ENCODE measurements at places on chromosomes 3 and 15.

DNA sequence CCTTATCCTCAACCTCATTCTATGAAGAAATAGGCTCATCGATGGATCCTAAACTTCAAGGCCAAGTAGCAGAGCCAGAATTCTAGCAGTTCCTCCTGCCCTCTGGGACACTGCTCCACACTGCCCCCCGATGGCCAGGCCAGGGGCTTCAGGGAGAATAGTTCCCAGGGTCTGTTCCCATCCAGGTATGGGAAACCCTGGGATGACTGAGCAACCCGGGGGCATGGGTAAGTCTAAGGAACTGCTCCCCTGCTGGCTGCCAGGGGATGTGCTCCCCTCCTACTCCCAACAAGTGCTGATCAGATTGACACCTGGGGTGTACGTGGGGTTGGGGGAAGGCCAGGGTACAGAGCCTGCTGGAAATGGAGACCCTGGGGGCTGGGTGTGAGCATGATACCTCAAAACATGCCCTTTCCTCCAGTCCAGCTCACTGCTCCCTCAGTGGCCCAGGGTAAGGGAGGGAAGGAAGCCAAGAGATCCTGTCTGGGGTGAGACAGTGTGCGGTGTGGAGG lies 7.6 kb downstream of the ULK3 start:
- peak; percentile 26 for DNase-seq

DNA sequence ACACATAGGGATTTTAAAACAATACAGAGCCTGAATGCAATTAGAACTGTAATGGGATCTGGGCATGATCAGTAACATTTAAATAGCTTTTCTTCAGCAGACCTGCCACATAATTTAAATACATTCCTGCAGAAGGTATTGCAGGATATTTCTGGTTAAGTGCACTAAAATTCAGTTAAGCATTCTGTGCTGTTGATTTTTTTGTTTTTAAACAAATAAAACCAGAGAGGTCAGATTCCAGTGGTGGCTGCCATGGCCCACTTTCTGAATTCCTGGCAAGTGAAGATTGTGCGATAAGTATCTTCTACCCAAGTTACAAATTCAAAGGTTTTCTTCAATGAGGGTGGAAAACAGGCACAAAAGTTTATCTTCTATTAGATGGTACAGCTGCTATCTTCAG lies 98.7 kb downstream of the RAP2B start:
- DNase-seq: no peak

- DNase-seq: no peak
Measured at GRCh38 chr3:47872916-47873315, 70.0 kb downstream of the DHX30 start.

GRCh38 chr3:10757021-10757820 lies 58.8 kb upstream of the SLC6A11 start:
- no peak for DNase-seq

DNA sequence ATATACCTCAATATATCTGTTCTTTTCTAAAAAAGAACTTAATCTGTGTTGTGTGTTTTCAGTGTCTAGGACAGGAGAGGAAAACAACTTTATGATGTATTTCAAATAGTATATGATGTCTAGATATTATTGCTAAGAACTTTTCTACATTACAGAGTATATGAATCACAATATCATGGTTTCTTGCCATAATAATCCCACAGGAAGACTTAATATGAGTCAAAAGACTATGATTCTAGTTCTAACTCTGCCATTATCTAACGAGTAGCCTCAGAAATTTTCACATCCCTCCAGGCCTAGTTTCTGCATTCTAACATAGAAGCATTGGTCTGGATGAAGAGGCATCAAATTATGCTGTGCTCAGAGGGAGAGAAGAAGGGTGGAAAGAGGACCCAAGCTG lies 107.7 kb upstream of the SPRED1 start:
- DNase-seq: peak; percentile 9

DNA sequence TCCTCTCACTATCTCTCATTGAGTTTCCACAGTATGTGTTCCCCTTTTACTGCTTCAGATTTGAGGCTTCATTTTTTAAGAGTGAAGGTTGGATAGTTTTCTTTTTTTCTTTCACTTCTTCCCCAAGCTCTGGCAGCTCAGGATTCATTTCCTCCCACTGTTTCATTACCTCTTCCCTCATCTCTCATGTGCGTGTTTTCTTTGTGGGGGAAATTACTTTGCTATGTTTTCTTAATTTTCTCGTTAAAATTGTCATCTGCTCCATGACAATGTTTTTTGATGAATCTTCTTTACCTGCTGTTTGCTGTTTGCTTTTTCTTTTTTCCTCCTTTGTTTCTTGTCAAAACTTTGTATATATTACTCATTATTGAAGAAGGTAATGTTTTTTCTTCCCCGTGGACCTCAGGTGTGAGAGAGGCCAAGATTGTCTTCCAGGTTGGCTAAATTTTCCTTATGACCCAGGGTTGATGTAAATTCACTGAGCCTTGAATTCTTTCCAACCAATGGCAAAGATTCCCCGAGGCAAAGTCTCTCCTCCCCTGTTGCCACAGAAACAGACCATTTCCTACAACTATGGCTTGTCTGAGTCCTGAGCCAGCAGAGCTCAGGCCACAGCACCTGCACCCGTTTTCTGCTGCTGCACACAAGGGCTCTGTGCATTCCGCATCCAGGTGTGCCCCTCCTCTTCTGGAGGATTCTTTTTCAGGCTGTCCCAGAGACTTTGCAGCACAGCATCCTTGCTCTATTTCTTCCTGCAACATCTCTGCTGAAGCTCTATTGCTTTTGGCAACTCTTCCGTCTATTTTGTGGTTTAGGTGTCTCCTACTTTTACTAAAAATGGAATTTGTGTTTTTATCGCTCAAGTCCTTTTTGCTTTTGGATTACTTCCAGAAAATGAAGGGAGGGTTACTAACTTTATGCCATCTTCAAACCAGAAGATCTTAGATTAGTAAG lies 66.1 kb downstream of the NOX5 start:
- no peak for DNase-seq

GRCh38 chr3:79111375-79112052 lies 656.3 kb downstream of the ROBO1 start:
- DNase-seq: peak; percentile 58

DNA sequence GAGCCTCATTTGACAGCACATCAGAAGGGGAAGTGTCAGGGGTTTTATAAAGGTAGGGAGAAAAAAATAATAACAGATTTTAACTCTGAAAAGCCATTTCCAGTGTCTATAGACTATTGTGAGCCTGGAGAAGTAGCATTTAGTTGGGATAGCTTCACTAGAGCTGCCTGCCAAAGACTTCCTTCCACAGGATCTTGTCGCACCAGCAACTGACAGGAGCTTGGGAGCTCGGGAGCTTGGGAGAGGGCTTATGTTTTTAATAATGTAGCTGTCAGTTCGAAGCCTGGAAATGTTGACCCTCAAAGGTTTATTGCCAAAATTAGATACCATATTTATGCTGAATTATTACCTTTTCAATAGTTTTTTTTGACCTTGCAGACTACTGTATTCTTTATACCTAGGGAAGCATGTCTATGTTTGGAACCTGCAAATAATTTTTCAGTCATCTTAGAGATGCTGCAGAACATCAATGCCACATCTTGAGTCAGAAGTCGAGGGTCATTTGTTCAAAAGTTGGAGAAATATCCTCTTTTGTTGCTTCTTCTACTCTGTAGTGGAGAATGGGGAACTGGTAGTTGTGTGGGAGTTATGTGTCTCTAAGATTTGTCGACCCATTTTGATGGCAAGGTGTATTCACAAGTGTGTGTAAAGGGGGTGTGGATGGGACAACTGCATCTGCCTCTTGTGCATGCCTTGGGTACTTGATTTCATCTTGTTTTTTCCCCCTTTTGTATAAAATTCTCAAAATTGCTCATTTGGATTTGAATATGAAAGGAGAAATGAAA lies 41.7 kb downstream of the ARPP21 start:
- no peak for DNase-seq

DNA sequence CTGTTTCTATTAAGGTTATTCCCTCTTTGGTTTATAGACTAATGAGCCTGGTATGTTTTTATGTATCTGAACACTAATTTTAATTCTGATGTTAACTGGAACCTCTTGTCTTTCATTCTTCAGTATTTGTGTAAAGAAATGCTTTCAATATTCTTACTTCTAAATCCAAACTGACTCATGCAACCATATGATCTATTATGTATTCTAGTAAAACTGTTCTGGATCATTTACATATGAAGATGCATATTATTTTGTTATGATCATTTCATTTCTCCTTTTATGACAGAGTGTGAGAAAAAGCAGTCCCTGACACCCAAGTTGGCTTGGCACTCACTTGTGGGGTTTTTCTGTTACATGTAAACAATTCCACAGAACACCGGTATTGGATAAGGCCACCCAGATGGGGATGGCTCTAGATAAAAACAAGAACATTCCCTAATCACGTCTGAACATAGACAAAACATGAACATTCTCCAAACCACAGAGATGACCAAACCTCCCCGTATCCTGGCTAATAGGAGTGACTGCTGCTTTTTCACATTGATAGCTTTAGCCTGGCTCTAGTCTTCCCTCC lies 72.2 kb upstream of the EPHB3 start:
- no peak for DNase-seq

GRCh38 chr3:107800710-107801109 lies 277.9 kb downstream of the BBX start:
- DNase-seq: no peak

- no peak for DNase-seq
Measured at GRCh38 chr3:130748981-130749380, 2.4 kb upstream of the PIK3R4 start.

- DNase-seq: no peak
Measured at GRCh38 chr15:65579762-65580161, 31.2 kb downstream of the INTS14 start.

DNA sequence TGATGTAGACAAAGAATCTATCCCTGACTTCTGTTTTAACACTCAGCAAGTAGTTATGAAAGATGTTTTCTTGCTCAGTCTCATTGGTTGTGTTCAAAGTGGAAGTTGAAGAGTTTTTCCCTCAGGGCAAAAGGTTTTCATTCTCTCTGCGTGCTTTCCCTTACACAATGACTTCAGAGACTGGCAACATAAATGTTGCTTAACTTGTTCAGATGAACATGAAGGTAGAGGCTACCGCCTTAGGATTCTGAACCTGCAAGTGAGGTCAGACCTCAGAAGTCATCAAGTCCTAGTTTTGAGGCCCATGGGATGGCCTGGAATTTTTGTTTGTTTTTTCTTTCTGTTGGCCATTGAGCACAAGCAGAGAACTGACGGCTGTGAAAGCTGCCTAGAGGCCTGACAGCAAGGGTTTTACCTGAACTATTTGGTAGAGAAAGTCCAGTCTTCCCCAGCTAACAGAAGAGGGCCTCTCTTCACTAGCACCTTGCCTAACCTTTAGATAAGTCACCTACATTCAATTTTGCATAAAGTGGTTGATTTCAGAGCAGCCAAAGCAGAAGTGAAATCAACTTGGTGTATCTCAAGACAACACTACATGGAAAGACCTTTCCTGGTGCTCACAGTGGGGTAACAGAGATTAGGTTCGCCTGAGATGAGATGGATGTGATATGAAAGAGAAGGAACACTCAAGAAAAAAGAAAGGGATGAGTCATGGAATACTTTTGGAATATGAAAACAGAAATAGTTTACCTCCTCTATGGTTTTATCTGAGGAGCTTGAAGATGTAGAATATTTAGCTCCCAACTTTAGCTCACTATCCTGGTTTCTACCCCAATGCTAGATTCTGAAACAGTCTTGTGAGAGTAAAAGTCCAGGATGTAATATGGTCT lies 53.6 kb upstream of the AP4E1 start:
- peak; percentile 41 for DNase-seq

- no peak for DNase-seq
Measured at GRCh38 chr3:159945930-159946329, 42.7 kb upstream of the IL12A start.

DNA sequence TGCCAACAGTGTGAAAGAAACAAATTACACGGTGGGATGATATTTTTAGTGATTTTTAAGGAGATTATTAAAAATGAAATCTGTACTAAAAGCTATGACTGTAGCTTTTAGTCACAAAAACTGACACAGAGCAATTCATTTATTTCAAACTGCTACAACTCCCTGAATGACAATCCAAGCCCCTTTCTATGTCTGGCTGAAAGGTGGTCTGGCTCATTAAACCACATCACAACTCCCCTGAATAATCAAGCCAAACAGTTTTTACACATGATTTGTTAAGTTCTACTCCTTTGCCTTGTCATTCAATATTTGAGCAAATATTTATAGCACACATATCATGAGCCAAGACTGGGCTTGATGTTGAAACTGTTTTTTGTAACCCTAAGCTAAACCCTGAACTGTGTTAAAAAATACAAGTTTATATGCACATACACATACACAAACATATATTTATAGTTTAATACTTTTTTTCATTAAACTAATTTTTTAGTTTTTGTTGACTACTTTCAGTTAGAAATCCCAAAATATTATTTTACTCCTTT lies 125.5 kb downstream of the RBMS3 start:
- peak; percentile 20 for DNase-seq

GRCh38 chr3:189229196-189229828 lies 57.5 kb downstream of the TPRG1 start:
- DNase-seq: no peak

DNA sequence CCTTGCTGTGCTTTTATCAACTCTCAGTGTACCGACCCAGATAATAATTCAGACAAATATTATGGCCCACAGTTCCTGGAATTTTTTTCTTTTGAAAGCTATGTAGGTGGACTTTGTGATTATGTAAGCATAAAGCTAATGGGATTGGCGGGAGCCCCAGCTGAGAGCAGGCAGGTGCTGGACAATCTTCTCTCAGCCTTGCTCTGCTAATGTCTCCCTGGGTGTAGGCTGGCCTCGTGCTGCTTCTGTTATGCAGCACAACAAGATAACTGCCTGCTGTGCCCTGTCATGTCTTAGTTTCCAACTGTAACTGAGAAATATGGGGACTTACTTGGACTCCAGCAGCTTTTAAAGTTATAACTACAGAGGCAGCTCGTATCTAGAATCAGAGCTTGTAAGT lies 415.0 kb downstream of the PDCD6IP start:
- DNase-seq: no peak

DNA sequence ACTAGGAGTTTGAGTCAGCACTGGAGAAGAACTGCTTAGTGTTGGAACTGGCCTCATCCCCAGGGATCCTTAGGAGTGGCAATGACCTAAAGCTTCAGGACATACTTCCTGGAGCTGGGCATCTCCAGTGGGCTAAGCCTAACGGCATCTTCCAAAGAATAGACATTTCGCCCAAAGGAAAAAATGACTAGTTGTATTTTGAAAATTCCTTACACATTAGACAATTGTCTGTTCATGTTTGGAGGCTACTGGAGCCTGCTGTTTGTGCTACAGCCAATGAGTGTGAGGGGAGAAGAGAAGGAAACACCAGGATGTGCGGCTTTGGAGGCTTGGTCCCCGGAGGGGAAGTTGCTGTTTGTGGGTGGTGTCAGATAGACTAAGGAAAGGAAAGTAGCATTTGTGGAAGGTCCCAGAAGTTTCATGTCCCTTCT lies 77.6 kb downstream of the POLR2M start:
- peak; percentile 79 for DNase-seq

DNA sequence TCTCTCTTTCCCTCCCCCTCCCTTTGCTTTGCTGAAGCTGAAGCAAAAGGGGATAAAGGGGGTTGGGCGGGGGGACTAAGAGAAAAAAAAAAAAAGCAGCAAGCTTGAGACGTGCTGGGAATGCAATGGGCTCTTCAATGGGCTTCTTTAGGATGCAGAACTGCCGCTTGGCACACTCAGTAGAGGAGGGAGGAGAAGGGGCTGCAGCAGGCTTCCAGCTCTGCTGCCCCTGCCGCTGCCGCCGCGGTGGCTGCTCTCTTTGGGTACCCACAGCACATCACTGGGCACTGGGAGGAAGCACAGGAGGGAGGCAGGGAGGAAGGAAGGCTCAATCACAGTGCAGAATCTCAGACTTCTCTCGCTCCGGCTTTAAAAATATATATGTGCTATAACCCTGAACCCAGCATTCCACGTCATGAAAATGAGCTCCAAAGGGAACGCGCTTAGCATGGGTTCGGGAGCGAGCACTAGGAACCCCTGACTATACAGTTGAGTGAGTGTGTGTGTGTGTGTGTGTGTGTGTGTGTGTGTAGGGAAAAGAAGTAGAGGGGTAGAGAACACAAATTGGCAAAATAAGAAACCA lies 3.5 kb downstream of the SLITRK3 start:
- DNase-seq: no peak

All from fibroblast of gingiva (primary cell).